T-helper 1 cell (primary cell): ENCODE measurements at places on chromosomes 7 and 10.

- no peak for DNase-seq
These were observed 18.3 kb upstream of the ZNF12 start for GRCh38 chr7:6725003-6725402.

DNA sequence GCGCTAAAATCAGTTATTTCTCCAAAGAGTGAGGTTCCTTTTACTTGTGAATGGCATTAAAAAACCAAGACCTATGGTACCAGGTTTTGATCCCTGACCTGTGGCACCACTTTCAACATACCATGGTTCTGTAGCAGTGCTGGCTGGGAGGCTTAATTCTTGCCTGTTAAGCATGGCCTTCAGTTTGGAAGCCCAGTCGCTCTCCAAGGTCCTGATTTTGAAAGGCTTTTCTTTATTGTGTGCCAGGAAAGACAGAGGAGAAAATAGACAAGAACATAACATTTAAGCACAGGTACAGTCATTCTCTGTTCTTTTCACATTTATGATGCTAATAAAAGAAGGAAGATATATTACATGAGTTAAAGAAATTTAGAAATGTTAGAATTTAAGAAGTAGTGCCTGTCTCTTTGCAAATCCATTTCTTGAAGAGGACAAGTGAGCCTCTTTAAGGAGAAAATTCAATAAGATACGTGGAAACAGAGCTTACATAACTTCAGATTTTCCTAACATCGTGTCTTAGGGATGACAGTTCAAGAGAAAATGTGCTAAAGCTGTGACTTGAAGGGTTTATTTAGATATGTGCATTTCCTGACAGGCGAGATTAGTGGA, 357.6 kb downstream of the DPP6 start:
- no peak for DNase-seq

GRCh38 chr7:48251766-48252165, 80.5 kb downstream of the ABCA13 start:
- no peak for DNase-seq

GRCh38 chr7:81704595-81704994, 65.3 kb downstream of the HGF start:
- no peak for DNase-seq

- DNase-seq: no peak
These were observed 105.6 kb downstream of the APBB1IP start for GRCh38 chr10:26543567-26544306.

- no peak for DNase-seq
These were observed 55.4 kb upstream of the MXI1 start for GRCh38 chr10:110151971-110152370.

DNA sequence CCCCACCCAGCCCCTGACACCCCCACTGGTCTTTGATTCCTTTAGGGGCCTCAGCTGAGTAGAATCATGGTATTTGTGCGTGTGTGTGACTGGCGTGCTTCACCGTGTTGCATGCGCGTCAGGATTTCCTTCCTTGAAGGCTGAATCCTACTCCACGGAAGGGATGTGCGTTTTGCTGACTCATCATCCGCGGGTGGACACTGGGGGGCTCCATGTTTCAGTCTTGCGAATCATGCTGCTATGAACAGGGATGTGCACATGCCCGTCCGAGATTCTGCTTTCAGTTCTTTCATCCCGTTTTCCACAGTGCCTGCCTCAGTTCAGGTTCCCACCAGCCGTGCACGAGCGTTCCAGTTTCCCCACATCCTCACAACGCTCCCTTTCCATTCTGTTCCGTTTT, 20.9 kb upstream of the JAKMIP3 start:
- no peak for DNase-seq

DNA sequence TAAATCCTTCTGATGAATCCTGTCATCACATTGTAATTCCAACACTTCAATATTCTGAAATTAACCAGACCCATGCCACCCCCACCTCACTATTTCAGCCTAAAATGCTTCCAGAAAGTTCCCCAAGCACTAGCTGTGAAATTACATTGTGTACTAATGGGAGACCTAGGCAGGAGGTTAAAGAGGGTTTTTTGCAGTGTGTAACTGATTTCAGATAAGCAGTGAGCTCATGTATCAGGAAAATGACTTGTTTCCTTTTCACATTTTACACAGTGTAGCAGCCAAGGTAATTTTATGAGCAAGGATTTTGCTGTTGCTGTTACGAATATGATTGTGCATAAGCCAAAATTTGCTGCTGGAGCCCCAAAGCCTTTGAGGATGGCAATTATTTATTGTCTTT, 129.0 kb downstream of the INHBA start:
- DNase-seq: no peak

DNA sequence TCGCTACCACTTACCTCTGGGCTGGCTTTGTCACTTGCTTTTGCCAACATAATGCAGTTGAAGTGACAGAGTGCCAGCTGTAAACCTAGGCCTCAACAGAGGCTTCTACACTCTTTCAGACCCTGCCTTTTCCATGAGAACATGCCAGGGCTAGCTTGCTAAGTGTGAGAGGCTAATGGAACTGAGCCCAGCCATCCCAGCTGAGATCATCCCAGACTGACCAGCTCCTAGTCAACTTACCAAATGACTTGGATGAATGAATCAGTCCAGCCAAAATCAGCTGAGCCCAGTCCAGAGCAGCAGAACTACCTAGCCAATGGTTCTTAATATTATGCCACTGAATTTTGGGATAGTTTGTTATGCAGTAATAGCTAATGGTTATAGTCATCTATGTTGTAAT, 34.7 kb upstream of the MKLN1 start:
- DNase-seq: no peak

GRCh38 chr7:42432644-42433043, 195.6 kb upstream of the GLI3 start:
- DNase-seq: no peak

DNA sequence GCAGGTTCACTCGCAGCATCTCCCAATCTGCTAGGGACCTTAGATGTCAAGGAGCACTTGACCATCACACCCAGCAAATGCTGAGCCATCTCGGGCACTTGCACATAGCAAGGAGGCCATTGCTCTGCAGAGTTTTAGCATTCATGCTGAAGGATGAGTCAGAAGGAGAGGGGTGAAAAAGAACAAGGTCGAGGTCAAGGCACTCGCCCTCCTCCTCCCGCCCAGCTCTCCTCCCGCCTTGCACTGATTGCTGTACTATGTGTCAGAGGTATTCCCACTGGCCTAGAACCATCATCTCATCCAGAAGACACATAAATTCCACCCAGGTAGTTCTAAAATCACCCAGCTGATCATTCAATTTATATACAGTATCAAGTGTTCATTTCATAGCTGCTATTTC, 255.1 kb upstream of the SP4 start:
- DNase-seq: no peak

GRCh38 chr7:27933671-27934565, 194.0 kb downstream of the TAX1BP1 start:
- DNase-seq: no peak

GRCh38 chr7:42029405-42029804, 207.6 kb downstream of the GLI3 start:
- no peak for DNase-seq

GRCh38 chr7:94003446-94004023, 620 bp downstream of the BET1 start:
- no peak for DNase-seq

GRCh38 chr10:12513003-12513365, 163.6 kb downstream of the CAMK1D start:
- no peak for DNase-seq

GRCh38 chr10:99344715-99345114, 15.6 kb downstream of the CNNM1 start:
- DNase-seq: no peak

DNA sequence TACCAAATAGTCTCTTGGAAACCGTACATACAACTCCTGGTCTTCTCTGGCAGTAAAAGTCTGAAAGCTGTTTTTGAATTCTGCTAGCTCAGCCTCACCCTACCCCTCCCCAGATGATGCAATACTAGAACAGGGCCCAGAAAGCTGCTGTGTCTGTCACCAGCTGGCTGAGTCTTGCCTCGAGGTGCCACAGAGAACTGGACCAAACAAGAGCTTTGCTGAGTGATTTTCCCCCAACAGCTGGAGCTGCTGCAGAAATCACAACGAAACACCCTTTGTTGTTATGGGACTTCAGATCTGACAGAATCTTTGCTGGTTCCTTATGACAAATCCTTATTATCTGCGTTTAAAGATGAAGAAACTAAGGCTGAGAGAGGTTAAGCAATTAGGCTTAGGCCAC, 134.1 kb downstream of the SPAG6 start:
- no peak for DNase-seq

DNA sequence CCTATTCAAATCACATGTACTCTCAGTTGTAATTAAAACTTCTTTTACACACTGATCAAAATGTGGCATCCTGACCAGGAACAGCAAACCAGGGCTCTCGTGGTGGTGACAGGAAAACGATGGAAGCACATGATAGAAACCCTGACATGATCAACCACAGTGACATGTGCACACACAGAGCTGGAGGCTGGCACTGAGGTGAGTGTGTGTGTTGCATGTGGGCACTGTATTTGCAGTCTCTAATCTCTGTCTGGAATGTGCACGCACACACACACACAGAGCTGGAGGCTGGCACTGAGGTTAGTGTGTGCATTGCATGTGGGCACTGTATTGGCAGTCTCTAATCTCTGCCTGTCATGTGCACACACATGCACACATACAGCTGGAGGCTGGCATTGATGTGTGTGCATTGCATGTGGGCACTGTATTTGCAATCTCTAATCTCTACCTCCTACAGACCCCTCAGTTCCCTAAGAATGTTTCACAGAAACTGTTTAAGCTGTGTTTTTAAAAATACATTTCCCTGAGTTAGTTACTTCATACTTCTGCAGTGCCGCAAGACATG, 406.9 kb downstream of the SFMBT2 start:
- DNase-seq: no peak

GRCh38 chr10:100303724-100304319, 17.3 kb upstream of the BLOC1S2 start:
- DNase-seq: no peak

- DNase-seq: no peak
These were observed 40.8 kb upstream of the DLD start for GRCh38 chr7:107850216-107850615.

- no peak for DNase-seq
These were observed 470.1 kb downstream of the GFRA1 start for GRCh38 chr10:115802911-115803310.

GRCh38 chr7:50119815-50120637, 27.0 kb upstream of the ZPBP start:
- DNase-seq: peak; percentile 15

- DNase-seq: no peak
These were observed 64.8 kb downstream of the C10orf143 start for GRCh38 chr10:130045801-130046321.

DNA sequence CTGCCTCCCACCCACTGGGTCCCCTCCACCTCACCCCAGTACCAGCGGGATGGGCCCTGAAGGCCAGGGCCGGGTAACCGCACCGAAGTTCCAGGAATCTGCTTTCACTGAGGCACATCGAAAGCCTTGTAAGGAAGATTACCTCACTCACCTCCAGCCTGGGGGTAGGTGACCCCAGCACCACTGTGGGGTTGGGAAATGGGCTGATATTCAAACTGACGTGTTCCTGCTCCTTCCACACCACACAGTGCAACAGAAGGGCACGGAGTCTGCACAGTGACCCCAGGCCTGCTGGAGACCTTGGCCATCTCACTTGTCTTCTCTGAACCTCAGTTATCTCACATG, 29.8 kb downstream of the NPS start:
- no peak for DNase-seq

DNA sequence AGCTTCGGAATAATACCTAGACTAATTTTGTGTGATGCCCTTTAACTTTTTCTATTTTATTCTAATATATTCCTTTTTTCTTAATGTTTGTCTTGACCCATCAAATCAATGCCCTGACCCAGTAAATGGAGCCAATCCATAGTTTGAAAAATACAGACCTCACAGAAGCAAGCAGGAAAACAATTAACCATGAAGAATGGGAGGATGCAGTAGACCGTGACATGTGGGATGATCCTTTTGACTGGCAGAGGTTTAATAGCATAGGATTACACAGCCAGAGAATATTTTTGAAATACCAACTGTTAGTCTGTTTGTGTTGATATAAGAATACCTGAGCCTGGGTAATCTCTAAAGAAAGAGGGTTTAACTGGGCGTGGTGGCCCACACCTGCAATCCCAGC, 142.6 kb upstream of the NEBL start:
- DNase-seq: no peak

- DNase-seq: no peak
These were observed 76.9 kb downstream of the FAM171A1 start for GRCh38 chr10:15293862-15294842.

DNA sequence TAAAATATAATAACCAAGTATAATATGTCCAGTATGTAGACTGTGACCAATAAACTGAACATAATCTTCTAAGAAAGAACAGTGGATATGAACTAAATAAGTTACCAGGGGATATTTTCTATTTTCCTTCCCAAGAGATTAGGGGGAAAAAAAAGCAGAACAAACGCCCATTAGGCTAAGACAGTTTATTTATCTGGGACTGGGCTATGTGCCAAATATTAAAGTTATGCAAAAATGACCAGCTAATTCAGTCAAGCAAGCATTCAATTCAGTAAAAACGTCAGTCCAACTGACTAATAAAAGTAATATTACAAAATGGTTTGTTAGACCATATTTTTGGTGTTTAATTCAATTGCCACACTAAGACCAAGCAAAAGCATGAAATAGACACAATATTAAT, 122.2 kb downstream of the TSPAN12 start:
- no peak for DNase-seq

GRCh38 chr10:44513591-44513990, 128.7 kb upstream of the CXCL12 start:
- no peak for DNase-seq

DNA sequence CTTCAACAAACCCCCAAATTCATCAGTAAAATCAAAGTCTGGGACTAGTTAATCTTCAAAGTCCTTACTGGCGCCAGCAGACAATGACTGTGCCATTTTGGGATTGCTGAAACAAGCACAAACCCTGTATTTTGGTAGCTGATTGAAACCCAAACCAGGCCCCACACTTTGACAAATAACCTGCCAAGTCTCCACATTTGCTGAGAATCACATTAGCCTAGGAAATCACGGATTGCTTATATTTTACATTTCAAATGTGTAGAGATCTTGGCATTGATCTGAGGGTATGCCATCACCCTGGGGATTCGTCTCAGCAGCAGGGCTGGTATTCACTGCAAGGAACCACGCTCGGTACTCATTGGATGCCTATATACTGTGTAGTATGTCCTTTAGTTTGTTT, 501.1 kb downstream of the CALN1 start:
- no peak for DNase-seq

- no peak for DNase-seq
These were observed 299.7 kb downstream of the DGKB start for GRCh38 chr7:14602851-14603250.
